Activated naive CD4-positive, alpha-beta T cell treated with anti-CD3 and anti-CD28 coated beads, Interleukin-2, amount 50 U/mL, for 72 hours (primary cell): ENCODE measurements at places on chromosomes 7 and 10.

DNA sequence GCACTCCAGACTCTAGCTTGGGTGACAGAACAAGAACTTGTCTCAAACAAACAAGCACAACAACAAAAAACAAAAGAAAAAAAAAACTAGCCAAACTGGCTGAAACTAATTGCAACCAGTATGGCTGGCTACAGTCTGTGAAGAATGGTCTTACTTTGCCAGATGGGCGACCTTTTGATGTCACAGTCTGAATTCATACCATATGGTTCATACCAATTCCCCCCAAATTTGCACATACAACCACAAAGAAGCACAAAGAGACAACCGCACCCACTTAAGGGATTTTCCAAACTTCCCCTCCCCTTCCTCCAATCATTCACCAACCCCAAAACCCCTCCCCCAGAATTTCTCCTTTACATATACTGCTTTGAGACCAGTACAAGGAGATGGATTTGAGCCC lies 114.2 kb downstream of the SPAG6 start:
- no peak for DNase-seq

GRCh38 chr10:7409045-7409731 lies 1.6 kb downstream of the SFMBT2 start:
- DNase-seq = peak; percentile 74

DNA sequence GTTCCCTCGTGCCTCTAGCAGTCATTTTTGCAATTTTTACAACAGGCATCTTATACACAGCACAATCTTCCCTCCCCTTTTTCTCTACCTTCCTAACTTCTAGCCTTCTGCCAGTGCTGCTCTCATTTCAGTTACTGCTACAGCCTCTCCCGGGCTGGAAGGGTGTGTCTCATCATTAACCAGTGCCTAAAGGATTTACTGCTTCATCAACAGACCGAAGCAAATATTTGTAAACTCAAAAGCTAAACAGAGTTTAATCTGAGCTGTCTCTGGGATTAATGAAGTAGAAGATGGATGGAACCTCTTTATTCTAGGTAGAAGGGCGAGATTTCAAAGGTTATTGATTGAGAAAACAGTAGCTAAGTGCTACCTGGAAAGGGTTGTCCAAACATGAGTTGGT lies 94.3 kb downstream of the PRPF18 start:
- no peak for DNase-seq

GRCh38 chr7:88015309-88015708 lies 81.3 kb downstream of the ADAM22 start:
- DNase-seq = no peak

GRCh38 chr7:6346581-6346980 lies 74.2 kb upstream of the CYTH3 start:
- no peak for DNase-seq

- no peak for DNase-seq
Measured at GRCh38 chr10:34080485-34081346, 734.4 kb downstream of the PARD3 start.
